ENCODE measurements at places on chromosomes 13 and 19.

- peak; percentile 18 for DNase-seq
Measured at GRCh38 chr13:80363890-80364503, 23.1 kb upstream of the SPRY2 start.

- DNase-seq, result no peak
Measured at GRCh38 chr19:29326351-29326750, 113.4 kb upstream of the UQCRFS1 start.

- no peak for DNase-seq
Measured at GRCh38 chr19:37361994-37362393, 8.9 kb upstream of the ZNF527 start.

DNA sequence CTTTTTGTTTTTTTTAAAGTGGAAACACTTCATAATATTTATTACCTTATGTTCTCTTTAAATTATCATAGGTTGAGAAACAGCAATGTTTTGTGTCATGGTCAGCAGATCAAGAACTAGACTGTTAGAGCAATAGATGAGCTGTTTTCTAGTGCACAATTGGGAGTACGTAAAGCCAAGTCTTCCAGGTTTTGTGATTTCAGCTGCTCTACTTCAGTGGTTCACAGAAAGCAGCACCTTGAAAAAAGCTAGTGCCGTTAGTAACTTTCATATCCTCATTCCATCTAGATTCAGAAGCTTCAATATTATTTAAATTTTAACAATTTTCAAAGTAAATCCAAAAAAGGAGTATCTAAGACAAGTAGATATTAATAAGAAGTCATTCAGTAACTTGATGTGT lies 1.9 kb downstream of the GPR18 start:
- no peak for DNase-seq

DNA sequence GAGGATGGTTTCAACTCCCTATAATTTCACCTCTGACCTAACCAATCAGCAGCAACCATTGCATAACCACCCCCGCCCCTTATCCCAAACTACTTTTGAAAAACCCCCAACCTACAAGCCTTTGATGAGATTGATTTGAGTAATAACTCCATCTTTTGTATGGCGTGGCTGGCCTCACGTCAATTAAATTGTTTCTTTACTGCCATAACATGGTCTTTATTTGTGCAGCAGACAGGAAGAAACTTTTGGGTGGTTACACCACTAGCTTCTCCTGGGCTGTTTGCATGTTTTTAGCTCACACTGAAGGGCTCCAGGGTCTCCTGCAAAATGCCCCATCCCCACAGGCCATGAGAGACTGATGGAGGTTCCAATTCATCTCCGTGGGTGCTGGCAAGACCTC lies 34.0 kb upstream of the PEG3 start:
- no peak for DNase-seq

DNA sequence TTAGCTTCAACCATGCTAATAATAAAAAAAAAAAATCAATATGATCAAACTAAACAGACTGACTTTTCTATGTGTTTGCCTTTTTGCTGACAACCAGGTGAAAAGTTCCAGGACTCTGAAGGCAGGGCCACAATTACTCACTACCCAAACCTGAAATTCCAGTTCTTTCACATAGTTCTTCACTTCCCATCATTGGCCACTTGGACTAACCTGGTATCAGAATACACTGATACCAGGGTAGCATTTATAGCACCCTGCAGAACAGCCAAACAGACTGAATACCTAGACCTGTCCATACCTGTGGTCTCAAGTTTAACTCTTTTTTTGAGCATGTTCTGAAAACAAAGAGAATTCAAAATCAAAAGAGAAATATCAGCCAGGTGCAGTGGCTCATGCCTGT lies 25.1 kb downstream of the ELF1 start:
- peak; percentile 80 for DNase-seq

DNA sequence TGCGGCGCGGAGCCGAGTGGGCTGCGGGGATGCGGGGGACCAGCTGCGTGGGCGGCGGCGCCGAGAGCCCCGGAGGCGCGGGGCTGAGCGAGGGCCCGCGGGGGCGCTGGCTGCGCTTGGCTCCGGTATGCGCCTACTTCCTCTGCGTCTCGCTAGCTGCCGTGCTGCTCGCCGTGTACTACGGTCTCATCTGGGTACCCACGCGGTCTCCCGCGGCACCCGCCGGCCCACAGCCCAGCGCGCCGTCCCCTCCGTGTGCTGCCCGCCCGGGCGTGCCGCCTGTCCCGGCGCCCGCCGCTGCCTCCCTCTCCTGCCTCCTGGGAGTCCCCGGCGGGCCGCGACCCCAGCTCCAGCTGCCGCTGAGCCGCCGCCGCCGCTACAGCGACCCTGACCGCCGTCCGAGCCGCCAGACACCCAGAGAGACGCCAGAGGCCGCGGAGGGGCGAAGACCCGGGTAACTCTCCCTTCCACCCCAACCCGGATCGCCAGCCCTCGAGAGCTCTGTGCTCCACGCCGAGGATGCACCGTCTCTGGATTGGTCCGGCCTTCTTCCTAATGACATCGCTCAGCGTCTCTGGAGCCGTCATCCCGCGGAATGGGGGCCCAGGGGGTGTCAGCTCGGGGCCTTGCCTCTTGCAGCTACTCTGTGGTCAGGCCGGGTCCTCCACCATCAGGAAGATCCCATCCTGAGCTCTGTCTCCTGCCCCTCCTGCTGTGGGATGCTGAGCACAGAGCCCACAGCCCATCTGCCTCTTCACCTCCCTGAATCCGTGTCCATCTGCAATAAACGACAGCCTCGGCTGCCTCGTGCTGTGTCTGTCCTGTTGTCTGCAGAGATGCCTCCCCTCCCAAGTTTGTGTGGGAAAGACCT lies 441 bp downstream of the INAFM1 start:
- DNase-seq, result peak; percentile 44

GRCh38 chr13:51697181-51697580 lies 106.8 kb downstream of the DHRS12 start:
- DNase-seq, result no peak

GRCh38 chr13:51797664-51798488 lies 6.1 kb downstream of the DHRS12 start:
- DNase-seq, result peak; percentile 75
